Activated naive CD4-positive, alpha-beta T cell treated with anti-CD3 and anti-CD28 coated beads, Interleukin-2, amount 10 ng/mL, durations not matched to agents 7 days and 5 days (primary cell): ENCODE measurements at places on chromosomes 5 and 9.

DNA sequence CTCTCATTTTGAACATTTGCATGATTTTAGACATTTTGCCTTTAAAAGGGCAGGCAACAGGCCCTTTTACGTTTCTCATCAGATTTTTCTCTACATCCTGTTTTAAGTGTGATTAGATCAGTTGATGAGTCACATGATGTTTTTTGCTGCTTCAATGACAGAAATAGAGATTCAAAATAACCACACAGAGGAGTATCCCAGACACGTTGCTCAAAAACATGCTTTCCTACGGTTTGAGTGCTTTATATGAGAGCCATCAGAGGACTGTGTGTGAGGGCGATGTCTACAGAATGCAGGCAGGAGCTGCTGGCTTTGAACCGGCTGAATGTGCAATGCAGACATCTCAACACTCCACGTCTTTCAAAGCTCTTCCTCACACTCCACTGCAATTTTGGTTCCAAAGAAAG, 42.1 kb downstream of the OTULIN start:
- peak; percentile 59 for DNase-seq

GRCh38 chr9:100370064-100370723, 17.5 kb upstream of the TEX10 start:
- DNase-seq = no peak

GRCh38 chr5:73928476-73929070, 302.6 kb downstream of the ARHGEF28 start:
- DNase-seq = no peak

GRCh38 chr9:107280543-107280942, 2.5 kb upstream of the RAD23B start:
- DNase-seq = no peak

GRCh38 chr9:137878146-137878941, 762 bp downstream of the CACNA1B start:
- peak; percentile 57 for DNase-seq

- peak; percentile 43 for DNase-seq
These were observed 7.1 kb upstream of the PLK2 start for GRCh38 chr5:58466939-58467338.

DNA sequence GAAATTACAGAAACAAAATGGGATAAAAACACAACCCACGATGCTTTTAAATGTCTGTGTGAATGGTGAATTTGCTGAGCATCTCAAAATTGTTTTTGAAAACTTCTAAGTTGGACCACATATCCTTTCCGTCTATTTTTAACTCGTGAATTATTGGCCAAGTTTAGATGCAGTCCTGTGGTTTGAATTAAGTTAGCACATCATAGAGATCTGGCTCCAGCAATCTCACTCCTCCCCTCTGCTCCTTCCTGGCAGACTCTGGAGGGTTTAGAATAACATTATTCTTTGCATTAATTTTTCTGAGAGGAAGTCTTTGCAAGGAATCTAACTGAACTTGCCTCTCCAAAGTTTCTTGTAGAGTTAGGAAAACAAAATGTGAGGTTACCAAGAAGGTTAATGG, 14.5 kb upstream of the ANKRD55 start:
- no peak for DNase-seq
